ENCODE measurements at places on chromosomes 13 and 19.

DNA sequence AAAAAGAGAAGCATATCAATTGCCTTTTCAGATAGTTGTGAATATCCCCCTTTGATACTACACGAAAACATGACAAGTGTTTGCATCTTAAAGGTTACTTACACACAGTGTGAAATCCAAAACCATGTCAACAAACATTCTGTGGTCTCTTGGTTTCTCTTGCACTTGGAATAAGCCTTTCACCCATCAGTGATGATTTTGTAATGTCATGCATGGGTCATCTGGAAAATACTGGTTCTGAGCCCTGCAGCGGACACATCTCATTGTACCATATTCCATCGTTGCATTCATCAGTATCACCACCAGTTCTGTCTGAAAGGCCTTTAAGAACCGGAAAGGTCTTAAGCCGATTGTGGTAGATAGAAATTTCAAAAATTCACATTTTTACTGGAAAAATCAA is 65.4 kb upstream of the SOX1 start:
- H3K27ac ChIP-seq: no peak overlapping the region
- no peak overlapping the region for H3K4me3 ChIP-seq
- H3K27me3 ChIP-seq: peaks cover 14% of the 10 kb centered on the region
- H3K4me1 ChIP-seq: no peaks in the 10 kb centered on the region
- no peaks in the 10 kb centered on the region for H3K36me3 ChIP-seq
- DNase-seq: no peak

GRCh38 chr13:96575423-96576320 is 418.6 kb downstream of the OXGR1 start:
- H3K27me3 ChIP-seq: no peaks in the 10 kb centered on the region
- H3K4me3 ChIP-seq: no peak overlapping the region
- no peak overlapping the region for H3K27ac ChIP-seq
- H3K36me3 ChIP-seq: no peaks in the 10 kb centered on the region
- no peak for DNase-seq
- no peaks in the 10 kb centered on the region for H3K4me1 ChIP-seq

- H3K27ac ChIP-seq: no peak within 1 kb of the TSS
- no peak for DNase-seq
- peaks cover 37% of the 10 kb centered on the region for H3K27me3 ChIP-seq
These were observed at the start of gene CASP14 for GRCh38 chr19:15048885-15049541. TSS of gene CASP14 (plus strand) at chr19:15049480. CDS start at chr19:15052252, 2,772 bp downstream.

DNA sequence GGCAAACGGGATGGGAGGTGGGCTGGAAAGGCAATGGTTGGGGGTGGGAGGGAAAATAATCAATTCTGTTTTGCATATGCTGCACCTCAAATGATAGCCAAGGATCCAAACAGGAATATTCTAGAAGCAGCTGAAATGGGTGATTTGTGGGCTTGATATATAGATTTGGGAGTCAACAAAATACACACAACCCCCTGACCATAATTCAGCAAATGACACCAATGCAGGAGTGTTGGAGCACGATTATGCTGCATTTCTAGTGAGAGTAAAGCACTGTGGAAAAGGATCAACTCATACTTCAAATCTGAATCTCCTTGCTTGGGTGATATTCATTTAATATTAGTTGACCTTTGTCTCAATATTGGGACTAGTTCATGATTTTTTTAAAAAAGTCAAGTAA is 36.0 kb downstream of the LCP1 start:
- H3K4me1 ChIP-seq: peaks cover 24% of the 10 kb centered on the region
- no peak for DNase-seq
- H3K36me3 ChIP-seq: peaks cover 20% of the 10 kb centered on the region
- no peak overlapping the region for H3K4me3 ChIP-seq
- peak overlapping the region; percentile 63 for H3K27ac ChIP-seq
- no peaks in the 10 kb centered on the region for H3K27me3 ChIP-seq
